Vagina (tissue), 2 donors: ENCODE measurements at places on chromosomes 12 and 14.

GRCh38 chr14:105192866-105193731 lies 12.0 kb upstream of the NUDT14 start:
- no peak for DNase-seq

GRCh38 chr12:91804533-91804932 lies 341.1 kb downstream of the BTG1 start:
- DNase-seq: no peak

DNA sequence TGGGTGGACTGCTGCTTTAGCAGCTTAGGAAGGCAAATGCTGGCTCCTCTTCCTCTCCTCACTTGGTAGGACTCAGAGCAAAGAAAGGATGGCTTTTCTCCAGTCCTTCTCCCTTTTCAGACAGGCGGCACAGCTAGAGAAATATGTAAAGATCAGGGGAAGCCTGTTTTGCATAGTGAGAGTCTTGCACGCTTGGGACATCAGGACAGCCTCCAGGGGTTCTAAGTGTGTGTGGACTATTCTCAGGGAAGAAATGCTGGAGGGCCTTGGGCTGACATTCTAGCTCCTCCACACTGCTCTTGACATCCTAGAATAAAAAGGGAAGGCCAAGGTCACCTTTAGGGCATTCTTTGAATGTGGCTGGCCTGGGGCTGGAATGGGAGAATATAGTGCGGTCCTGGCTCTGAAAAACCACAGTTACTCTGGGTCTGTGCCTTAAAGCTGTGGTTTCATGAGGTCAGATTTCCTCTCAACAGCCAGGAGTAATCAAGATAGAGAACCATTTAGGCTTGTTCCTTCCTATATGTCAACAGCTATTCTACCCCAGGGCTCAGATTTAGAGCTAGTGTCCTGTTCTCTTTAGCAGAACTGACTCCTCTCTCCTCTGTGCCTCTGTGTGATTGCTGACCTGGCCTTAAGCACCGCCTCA lies 24.3 kb downstream of the CMA1 start:
- no peak for DNase-seq

DNA sequence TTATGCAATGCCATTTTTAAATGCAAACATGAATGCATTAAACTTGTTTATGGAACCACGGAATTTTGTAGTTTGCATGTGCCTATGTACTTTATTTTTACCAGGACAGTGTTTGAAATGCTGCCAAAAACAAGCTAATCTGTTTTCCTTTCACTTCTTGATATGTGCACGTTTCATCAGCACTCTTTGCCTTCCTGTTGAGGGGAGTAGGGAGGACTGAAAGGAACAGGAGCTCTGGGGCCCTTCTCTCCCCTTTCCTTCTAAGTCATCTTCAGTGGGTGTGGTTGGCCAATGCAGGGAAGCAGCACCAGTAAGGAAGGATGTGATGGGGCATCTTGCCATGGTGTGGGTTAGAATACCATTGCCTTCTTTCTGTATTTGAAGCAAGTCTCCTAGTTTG lies 12.1 kb upstream of the PPP4R4 start:
- DNase-seq: no peak

DNA sequence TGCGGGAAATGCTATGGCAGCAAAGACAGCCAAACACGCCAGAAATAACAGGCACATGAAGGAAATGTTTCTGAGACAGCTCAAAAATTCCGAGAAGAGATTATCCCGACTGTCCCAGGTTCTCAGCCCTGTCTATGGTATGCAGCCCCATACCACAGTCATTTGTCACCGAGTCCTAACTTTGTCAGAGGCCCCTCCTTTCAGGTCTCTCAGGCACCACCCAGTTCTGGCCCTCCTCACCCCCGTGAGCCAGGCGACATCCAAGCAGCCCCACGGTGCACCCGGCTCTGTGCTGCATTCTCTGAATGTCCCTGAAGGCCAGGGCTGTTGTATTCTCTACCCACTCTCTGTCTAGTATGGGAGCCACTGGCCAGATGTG lies 24.0 kb downstream of the SSH1 start:
- DNase-seq: no peak

DNA sequence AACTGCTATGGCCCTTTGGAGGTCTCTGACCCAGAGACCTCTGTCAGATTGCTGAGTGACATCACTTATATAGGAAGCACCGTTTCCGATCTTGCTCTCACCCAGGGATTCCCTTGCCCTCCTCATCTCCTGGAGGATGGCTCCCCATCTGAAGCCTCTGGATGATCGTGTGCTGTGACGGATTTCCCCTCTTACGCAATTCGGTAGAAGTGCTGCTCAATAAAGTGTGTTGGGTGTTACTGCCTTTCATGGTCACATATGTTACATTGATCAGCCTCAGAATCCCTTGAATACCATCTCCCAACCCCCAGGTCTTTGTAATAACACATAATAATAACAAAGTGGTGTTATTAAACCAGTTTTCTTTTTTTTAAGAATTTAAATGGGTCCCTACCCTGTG lies 107.3 kb upstream of the CLEC14A start:
- no peak for DNase-seq

- DNase-seq: no peak
Observed at GRCh38 chr14:90846511-90846910, 30.3 kb upstream of the TTC7B start.

DNA sequence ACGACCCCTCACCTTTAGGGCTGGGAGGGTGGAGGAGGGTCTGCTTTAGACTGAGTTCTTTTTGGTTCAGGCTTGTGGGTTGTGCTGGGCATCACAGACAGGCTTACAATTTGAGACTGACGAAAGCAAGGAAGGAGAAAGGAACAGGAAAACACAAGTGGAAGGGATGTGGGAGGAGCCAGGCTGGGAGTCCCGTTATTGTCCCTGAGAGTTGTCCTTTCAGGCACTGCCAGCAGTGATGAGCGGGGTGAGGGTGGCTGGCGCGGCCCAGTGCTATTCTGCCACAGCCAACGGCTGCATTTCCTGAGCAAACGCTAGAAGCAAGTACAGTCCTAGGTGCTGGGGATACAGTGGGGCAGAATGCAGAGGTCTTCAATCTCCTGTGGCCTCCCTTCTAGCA lies 29.2 kb upstream of the TSPAN9 start:
- DNase-seq: no peak

DNA sequence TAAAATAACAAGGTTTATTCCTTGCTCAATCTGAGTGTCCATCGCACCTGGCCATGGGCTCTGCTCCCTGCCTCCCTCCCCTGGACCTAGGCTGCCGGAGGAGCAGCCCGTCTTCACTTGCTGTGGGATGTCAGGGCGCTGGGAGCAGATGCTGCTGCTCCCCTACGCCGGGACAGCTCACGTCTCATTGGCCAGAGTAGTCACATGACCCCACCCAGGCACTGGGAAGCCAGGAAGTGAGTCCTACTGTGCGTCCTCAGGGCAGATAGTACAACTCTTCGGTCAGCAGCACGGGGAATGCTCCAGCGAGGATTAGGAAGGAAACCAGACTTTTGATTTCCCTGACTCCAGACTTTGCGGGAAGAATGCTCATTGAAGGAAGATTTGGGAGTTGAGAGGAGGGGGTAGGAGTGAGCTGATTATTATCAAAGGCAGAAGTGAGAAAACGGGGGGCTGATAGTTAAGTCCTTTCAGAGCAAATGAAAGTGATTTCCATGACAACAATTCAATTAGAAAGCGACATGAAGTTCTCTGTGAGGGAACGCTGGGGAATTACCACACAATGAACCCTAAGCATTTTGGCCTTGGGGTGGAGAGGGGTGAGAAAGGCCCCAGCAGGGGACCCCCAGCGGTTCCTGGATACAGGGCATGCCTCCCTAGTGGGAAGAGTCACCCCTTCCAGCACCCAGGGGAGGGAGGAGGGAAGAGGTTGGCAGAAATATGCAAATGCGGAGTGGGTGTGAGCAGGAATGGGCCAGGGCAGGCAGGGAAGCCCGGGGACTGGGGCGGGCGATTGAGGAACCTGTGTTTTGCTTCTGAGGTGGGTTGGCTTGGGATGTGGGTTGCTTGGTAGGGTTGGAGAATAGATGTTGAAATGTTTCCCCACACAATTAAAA lies 215.5 kb downstream of the AACS start:
- no peak for DNase-seq

DNA sequence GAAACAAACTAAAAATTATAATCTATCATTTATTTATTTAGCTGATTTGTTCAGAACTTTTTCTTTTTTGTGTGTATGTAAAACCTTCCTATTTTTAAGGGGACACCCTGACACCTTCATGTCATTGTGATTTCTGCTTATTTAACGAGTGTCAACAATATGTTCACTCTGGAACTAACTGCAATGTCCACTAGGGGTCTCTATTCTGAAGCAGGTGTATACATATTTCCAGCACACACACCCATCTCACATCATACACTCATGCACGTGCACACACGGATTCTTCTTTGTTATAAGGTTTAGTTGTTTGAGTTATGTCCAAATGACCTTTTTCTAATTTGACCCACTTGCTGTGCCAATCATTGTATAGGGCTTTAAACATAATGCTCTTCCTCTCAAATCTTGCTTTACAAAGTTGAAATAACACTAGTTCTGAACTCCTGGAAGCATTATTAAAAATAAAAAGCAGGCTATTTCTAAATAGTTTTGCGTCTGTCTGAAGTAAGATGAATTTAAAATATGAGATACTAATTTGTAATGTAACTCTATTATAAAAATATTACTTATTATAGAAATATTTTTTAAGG lies 15.5 kb downstream of the E2F7 start:
- DNase-seq: no peak
